Thymus (tissue), 14 donors: ENCODE measurements at places on chromosomes 6 and 20.

DNA sequence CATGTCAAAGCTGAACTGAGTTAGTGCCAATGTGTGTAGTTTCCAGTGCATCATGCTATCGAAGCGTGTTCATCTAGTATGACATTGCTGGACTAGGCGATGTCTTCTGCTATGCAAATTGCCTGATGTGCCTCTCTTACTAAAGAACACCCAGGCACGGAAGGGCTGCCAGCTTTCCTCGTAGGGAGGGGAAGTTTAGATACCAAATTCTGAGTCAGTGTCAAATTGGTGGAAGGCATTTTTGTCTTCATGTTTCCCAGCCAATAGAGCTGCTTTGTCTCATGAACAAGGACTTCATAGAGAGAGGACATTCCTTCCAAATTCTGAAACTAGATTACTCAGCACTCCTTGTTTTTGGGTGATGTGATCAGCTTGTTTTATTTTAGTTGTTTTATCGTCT lies 320.1 kb downstream of the BTBD3 start:
- no peak overlapping the region for H3K4me3 ChIP-seq
- no peaks in the 10 kb centered on the region for H3K27me3 ChIP-seq
- no peak overlapping the region for H3K27ac ChIP-seq
- H3K36me3 ChIP-seq, result no peaks in the 10 kb centered on the region
- no peaks in the 10 kb centered on the region for H3K4me1 ChIP-seq

GRCh38 chr20:1702855-1703254 lies 45.3 kb upstream of the SIRPG start:
- no peak overlapping the region for H3K27ac ChIP-seq
- H3K4me3 ChIP-seq, result no peak overlapping the region
- no peak for DNase-seq
- H3K27me3 ChIP-seq, result no peaks in the 10 kb centered on the region

DNA sequence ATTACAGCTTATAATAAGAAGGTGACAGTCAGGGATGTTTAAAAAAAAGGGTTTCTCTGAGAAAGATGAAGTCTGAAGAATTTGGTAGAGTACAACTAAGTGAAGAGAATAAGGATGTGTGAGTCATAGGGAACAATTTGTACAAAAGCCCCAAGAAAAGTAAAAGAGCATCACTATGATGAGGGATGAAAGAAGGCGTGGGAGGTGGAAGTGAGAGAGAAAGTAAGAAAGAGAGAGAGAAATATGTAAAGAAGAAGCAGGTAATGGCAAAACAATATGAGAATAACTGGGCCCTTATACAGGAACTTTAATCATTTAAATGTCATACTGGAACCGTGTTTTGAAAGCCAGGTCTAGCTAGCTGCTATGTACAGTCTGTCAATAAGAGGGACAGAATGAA lies 179.4 kb downstream of the ASCC3 start:
- H3K27me3 ChIP-seq, result no peaks in the 10 kb centered on the region
- no peaks in the 10 kb centered on the region for H3K36me3 ChIP-seq
- H3K27ac ChIP-seq, result no peak overlapping the region
- no peak overlapping the region for H3K4me3 ChIP-seq

DNA sequence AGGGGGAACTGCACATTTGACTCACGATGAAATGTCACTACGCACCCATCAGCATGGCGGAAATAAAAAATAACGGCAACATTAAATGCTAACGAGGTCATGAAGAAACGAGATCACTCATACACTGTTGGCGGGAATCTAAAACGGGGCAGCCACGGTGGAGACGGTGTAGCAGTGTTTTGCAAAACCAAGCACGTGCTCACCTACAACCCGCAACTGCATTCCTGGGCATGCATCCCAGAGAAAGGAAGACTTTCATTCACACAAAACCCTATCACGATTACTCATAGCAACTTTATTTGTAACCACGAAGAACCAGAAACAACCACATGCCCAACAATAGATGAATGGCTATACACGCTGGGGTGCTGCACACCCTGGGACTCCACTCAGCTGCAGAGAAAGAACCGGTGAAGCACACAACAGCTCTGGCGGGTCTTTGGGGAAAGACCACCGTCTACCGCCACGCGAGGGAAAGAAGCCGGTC lies 77.0 kb downstream of the YTHDF1 start:
- H3K27ac ChIP-seq, result no peak overlapping the region
- H3K4me1 ChIP-seq, result no peaks in the 10 kb centered on the region
- no peaks in the 10 kb centered on the region for H3K27me3 ChIP-seq
- no peaks in the 10 kb centered on the region for H3K36me3 ChIP-seq

GRCh38 chr6:135115411-135115810 lies 60.8 kb upstream of the HBS1L start:
- H3K27me3 ChIP-seq, result no peaks in the 10 kb centered on the region
- no peaks in the 10 kb centered on the region for H3K36me3 ChIP-seq
- no peak overlapping the region for H3K4me3 ChIP-seq
- peak overlapping the region; percentile 75 for H3K27ac ChIP-seq

GRCh38 chr6:18823782-18824386 lies 436.7 kb downstream of the RNF144B start:
- no peak for DNase-seq
- no peaks in the 10 kb centered on the region for H3K36me3 ChIP-seq
- no peak overlapping the region for H3K27ac ChIP-seq
- H3K4me1 ChIP-seq, result no peaks in the 10 kb centered on the region
- no peak overlapping the region for H3K4me3 ChIP-seq

GRCh38 chr20:61271312-61272231 lies 19.5 kb downstream of the CDH4 start:
- no peaks in the 10 kb centered on the region for H3K36me3 ChIP-seq
- no peaks in the 10 kb centered on the region for H3K27me3 ChIP-seq
- DNase-seq, result no peak
- no peak overlapping the region for H3K4me3 ChIP-seq
- no peaks in the 10 kb centered on the region for H3K4me1 ChIP-seq

- peak overlapping the region; percentile 90 for H3K4me3 ChIP-seq
- peak overlapping the region; percentile 59 for H3K27ac ChIP-seq
- H3K36me3 ChIP-seq, result peaks cover 10% of the 10 kb centered on the region
- peaks cover 9% of the 10 kb centered on the region for H3K4me1 ChIP-seq
These were observed 2.1 kb upstream of the RPS12 start for GRCh38 chr6:132812255-132812732.

DNA sequence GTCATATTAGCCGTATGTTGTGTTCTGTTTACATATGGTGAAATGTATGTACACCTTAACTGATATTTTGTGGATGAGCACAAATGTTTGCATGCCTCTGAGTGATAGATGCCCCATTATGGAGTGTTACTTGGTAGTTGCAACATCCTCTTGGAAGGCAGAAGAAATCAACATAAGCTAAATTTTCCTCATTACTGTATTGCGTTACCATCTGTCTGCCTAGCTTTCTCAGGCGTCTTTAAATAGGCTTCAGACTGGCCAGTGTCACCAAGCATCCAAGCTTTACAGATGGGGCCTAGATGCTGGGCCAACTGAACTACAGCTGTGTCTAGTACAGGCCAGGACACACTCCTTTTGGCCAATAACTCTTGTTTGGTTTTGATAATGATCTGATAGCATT lies 250.6 kb downstream of the SAMD5 start:
- no peak overlapping the region for H3K4me3 ChIP-seq
- no peaks in the 10 kb centered on the region for H3K36me3 ChIP-seq
- no peaks in the 10 kb centered on the region for H3K4me1 ChIP-seq
- H3K27ac ChIP-seq, result no peak overlapping the region
- DNase-seq, result no peak
- no peaks in the 10 kb centered on the region for H3K27me3 ChIP-seq

DNA sequence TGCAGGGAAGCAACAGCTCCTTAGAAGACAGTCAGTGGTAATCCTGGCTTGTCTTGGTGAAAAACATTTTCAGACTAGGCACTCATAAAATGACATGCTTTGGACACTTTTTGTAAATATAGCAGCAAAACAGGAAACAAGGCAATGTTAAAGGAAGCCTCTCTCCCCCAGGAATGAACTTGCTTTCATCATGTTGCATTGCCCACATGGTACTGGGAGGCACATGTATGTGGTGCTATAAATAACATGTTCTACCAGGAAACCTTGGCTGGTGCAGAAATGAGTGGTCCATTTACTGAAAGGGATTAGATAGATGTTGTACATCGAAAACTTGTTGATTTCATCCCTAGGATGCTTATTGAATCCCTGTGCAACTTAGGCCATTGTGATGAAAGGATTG lies 121.4 kb upstream of the RREB1 start:
- H3K4me1 ChIP-seq, result no peaks in the 10 kb centered on the region
- DNase-seq, result no peak
- no peaks in the 10 kb centered on the region for H3K27me3 ChIP-seq
- no peak overlapping the region for H3K4me3 ChIP-seq
- no peak overlapping the region for H3K27ac ChIP-seq

DNA sequence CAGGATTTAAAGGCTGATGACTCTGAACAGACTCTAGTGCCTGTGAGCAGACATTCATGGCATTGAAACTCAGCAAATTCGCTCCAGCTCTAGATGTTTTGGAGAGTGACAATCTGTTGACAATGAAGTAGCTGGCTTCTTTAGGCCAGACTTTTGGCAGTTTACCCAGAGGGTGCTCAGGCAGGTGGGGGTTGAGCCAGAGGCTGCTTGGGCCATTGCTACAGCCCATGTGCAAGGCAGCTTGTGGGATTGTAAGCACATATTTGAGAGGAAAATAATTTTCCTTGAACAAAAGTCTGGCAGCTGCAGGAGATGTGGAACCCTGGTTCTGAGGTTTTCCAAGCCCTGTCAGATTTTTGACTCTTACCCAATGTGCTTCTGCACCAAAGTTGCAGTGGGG lies 311.6 kb downstream of the CDC5L start:
- H3K27me3 ChIP-seq, result no peaks in the 10 kb centered on the region
- no peak overlapping the region for H3K27ac ChIP-seq
- DNase-seq, result no peak
- H3K4me1 ChIP-seq, result no peaks in the 10 kb centered on the region

DNA sequence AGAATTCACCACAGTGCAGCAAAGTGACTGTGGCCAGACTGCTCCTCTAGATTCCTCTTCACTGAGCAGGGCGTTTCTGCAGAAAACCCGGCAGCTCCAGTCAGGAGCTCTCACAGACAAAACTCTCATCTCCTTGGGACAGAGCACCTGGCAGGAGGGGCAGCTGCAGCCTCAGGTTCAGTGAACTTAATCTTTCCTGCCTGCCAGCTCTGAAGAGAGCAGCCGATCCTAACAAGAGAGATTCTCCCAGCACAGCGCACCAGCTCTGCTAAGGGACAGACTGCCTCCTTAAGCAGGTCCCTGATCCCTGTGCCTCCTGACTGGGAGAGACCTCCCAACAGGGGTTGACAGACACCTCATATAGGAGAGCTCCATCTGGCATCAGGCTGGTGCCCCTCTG lies 1065.5 kb downstream of the GRIK2 start:
- H3K27me3 ChIP-seq, result no peaks in the 10 kb centered on the region
- H3K4me3 ChIP-seq, result no peak overlapping the region
- DNase-seq, result no peak
- H3K27ac ChIP-seq, result no peak overlapping the region
- no peaks in the 10 kb centered on the region for H3K4me1 ChIP-seq

DNA sequence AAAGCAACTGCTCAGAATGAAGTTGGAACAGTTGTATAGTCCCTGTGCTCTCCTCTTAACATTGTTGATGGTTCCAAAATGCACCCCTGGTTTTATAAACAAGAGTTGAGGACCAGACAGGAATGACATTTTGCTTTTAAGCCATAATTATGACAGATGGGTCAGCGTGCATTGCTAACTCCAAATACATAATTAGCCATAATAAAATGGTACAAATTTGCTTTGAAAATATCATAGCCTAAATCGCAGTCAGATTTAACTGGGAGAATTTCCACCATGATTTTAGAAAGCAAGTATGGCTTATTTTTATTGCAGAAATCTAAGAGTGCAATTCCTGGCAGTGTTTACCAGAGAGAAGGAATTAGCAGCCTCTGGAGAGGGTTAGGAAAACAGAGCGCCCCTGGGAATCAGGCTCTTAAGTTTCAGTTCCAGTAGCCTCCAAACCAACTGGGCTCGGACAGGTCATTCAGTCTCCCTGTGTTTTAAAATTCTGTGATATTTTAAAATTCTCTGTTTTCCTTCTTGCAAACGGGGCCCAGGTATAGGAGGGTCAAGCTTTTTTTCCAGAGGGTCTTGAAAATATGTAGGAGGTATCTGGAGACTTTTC lies 302.3 kb downstream of the TBC1D7 start:
- H3K27ac ChIP-seq, result no peak overlapping the region
- H3K27me3 ChIP-seq, result no peaks in the 10 kb centered on the region
- no peaks in the 10 kb centered on the region for H3K36me3 ChIP-seq
- no peak overlapping the region for H3K4me3 ChIP-seq

GRCh38 chr20:52683761-52684160 lies 288.4 kb upstream of the TSHZ2 start:
- DNase-seq, result no peak
- H3K27ac ChIP-seq, result no peak overlapping the region
- H3K4me3 ChIP-seq, result no peak overlapping the region
- H3K36me3 ChIP-seq, result no peaks in the 10 kb centered on the region
- no peaks in the 10 kb centered on the region for H3K27me3 ChIP-seq

DNA sequence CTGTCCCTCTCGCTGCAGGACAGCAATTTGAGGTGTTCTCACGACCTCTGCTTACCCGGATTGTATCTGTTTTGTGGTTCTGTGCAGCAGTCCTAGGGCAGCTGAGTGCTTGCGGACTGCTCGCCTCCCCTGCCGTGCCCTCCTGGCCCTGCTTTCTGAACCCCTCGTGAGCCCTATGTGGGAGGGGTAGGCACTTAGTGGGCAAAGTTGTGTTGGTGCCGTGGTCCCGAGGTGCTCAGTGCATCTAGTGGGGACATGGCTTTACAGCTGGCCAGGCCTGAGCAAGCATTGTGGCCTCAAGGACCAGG lies 5.2 kb downstream of the TMEM181 start:
- H3K4me1 ChIP-seq, result peaks cover 18% of the 10 kb centered on the region
- DNase-seq, result no peak
- no peak overlapping the region for H3K27ac ChIP-seq

GRCh38 chr20:41138475-41139226 lies 1.3 kb downstream of the PLCG1 start:
- no peaks in the 10 kb centered on the region for H3K27me3 ChIP-seq
- peaks cover 7% of the 10 kb centered on the region for H3K36me3 ChIP-seq
- H3K4me3 ChIP-seq, result peak overlapping the region; percentile 93
- DNase-seq, result no peak
- peaks cover 53% of the 10 kb centered on the region for H3K4me1 ChIP-seq
- H3K27ac ChIP-seq, result peak overlapping the region; percentile 98

DNA sequence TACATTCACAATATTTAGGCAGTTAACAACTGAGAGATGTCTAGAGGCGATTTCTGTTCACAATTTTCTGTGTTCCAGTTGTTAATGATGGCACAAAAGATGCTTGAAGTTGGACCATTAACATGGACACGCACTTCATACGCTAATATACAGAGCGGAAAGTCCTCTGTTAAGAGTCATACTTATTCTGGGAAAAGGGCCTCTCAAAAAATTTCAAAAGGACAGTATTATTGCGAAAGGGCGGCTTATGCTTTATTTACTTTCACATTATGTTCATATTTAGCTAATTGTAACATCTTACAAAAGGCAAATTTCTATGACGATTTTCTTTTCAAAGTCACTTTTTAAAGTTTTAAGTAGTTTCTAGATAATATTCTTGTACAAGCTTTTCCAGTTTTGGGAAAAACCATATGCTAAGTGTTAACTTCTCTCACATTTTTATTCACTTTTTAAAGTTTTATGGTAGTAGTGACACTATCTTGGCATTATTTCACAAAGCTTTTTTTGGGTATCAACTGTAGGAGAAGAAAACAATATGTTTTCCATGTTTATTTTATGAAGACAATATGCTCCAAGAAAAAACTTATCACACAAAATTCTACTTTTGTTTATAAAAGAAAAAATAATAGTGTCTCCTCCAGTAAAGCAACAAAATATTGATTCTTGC lies 62.3 kb downstream of the MAP7 start:
- no peaks in the 10 kb centered on the region for H3K4me1 ChIP-seq
- H3K27ac ChIP-seq, result no peak overlapping the region
- no peak for DNase-seq

- H3K27ac ChIP-seq, result no peak overlapping the region
- no peaks in the 10 kb centered on the region for H3K27me3 ChIP-seq
- no peaks in the 10 kb centered on the region for H3K36me3 ChIP-seq
- no peaks in the 10 kb centered on the region for H3K4me1 ChIP-seq
- H3K4me3 ChIP-seq, result no peak overlapping the region
These were observed 936.5 kb upstream of the ADGRB3 start for GRCh38 chr6:67698534-67698933.
